ENCODE measurements at places on chromosomes 7 and 10.
A peak's percentile ranks its signal among the peaks of the same experiment; 100 is the strongest.

DNA sequence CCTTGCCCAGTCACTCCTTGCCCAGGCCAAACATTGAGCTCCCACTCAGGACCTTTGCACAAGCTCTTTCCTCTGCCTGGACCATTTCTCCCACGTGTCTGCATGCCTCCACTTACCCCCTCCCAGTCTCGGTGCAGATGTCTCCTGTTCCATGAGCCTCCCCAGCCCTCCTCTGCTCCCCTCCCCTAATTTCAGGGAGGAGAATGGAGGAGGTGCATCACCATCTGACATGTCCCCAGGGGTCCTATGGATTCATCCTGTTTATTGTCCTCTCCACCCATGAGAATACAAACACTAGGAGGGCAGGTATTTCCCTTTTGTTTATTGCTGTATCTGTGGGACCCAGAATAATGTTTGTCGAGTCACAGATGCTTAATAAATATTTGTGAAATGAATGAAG is 8.6 kb upstream of the GRID2IP start:
- DNase-seq: no peak

DNA sequence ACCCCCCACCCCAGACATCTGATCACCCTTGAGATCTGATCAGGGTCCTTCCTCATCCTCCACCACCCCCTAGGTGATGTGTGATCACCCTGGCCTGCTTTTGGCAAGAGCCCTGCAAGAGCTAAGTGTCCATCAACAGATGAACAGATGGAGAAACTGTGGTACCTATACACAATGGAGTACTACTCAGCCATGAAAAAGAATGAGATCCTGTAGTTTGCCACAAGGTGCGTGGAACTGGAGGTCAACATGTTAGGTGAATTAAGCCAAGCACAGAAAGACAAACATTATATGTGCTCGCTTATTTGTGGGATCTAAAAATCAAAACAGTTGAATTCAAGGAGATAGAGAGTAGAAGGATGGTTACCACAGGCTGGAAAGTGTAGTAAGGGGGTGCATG is 209.1 kb downstream of the USP6NL start:
- DNase-seq: no peak

- DNase-seq: no peak
Measured at GRCh38 chr7:115023219-115023618, 101.3 kb downstream of the MDFIC start.

DNA sequence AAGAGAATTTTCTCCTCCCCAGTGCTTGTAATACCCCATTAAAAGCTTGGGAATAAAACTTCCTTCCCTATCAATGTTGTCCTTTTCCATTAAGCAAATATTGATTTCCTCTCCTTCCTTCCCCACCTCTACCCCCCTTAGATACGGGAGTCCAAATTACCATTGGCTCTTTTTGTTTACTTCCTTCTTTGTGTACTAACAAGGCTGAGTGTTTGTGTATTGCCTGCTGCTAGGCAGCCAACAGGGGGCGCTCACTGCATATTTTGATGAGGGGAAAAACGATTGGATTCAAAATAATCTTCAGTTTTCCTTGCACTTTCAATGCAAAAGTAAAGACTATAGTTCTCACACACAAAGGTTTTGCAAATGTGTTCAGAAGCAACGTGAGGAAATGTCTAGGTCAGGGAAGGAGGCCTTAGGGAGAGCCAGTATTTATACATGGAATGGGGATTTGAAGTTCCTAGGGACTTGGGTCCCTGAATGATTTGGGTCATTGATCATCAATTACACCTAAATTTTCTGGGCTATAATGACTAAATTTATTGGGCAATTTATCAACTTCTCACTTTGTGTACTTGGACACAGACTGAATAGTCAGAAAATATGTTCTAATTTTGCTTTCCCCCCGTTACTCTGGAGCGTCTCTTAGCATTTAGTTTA is 23.6 kb upstream of the VPS41 start:
- DNase-seq: peak; percentile 61

GRCh38 chr10:124740369-124741280 is 3.6 kb downstream of the FAM53B start:
- no peak for DNase-seq

DNA sequence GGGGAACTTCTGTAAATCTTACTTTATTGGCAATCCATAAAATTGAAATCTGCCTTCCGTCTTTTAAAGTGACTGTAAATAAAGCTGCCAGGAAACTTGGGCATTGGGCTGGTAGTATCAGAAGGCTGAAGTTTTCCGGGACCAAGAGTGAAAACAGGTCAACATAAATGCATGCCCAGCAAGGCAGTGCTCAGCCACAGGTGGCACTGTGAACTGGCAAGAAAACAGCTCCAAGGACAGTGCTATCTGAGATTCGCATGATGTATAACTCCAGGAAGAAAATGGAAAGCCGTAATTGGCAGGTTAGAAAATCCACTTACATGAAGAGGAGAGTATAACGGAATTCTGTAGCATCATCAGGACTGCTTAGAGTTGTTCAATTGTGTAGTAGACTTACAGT is 1.9 kb upstream of the INSYN2A start:
- DNase-seq: no peak

DNA sequence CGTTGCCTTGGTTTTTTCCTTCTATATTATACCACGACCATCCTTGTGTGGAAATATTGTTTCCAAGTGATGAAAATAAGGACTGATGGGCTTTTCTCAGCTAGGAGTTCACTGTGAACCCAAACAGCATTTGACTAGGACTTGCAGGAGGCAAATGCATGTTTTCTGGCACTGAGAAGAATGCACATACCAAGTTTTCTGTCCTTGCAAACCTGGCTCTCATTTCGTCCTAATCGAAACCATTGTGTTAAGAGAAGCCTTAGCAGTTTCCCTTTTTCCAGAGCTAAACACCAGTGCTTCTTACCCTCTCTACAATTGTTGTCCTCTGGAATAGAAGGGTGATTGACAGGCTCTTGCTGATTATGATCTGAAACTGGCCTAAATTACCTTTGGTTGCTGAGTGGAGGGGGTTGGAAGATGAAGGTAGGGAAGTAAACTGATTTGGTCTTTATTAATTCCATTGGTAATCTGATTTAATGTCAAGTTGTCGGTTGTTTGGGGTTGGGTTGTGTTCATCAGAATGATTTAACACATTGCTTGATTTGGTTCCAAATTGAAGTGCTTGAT is 33.1 kb upstream of the ELMO1 start:
- no peak for DNase-seq

- peak; percentile 58 for DNase-seq
Measured at GRCh38 chr10:75211007-75211691, 553 bp downstream of the VDAC2 start.

DNA sequence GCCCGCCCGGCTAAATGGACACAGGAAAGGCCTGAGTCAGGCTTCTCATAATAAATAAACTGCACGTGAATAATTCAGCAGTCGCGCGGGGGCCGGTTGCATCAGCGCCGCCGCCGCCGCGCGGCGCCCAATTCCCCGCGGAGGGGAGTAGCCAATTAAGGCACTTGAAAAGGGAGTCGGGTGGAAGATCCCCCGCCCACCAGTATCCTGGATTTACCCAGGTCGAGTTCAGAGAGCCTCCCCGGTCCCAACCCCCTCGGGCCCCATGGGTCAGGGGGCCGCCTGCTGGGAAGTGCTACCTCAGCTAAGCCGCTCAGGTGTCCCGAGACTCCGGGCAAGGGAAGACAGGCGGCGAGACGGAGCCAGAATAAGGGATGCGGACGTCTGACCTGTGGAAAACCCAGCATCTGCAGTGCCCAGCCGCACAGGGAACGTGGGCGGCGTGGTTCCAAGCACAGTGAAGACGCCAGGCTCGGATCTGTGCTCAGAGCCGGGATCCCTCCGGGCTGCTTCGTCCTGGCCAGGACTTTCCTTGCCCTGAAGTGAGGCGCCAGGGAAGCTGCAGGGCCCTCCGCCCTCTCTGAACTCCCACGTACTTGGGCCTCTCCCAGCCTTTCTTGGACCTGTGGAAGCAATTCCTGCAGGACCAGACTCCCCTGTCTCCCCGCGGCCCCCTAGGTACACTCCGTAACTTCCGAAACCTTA is 7.3 kb upstream of the LBX1 start:
- no peak for DNase-seq

DNA sequence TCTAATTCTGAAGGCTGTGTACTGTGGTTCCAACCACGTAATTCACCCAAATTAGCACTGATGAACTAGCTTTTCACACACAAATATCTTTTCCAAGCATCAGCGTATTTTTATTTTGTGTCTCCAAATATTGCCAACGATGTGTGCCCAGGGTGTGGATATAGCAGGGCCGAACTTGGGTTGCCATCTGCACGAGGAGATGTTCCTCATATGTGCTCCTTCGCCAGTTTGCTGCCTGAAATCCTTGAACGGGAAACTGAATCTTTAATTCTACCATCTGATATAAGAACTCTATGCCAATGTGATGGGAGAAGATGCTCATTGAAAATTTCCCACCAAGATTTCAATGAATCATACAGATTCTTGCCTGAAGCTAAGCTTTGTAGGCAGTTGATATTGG is 121.5 kb upstream of the ZNF438 start:
- no peak for DNase-seq

- DNase-seq: no peak
Measured at GRCh38 chr7:14288701-14289100, 299.2 kb upstream of the ETV1 start.

DNA sequence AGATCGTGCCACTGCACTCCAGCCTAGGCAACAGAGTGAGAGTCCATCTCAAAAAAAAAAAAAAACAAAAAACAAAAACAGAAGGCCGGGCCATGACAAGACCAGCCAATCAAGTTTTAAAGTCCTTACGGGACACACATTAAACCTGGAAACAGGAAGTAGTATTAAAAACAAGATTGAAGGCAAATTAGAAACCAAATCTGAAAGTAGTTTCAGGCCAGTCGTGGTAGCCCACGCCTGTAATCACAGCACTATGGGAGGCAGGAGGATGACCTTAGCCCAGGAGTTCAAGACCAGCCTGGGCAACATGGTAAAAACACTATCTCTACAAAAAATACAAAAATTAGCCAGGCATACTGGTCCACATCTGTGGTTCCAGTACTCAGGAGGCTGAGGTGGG is 18.1 kb downstream of the PSAP start:
- no peak for DNase-seq

GRCh38 chr10:86688398-86688921 is 20.1 kb downstream of the LDB3 start:
- peak; percentile 78 for DNase-seq

DNA sequence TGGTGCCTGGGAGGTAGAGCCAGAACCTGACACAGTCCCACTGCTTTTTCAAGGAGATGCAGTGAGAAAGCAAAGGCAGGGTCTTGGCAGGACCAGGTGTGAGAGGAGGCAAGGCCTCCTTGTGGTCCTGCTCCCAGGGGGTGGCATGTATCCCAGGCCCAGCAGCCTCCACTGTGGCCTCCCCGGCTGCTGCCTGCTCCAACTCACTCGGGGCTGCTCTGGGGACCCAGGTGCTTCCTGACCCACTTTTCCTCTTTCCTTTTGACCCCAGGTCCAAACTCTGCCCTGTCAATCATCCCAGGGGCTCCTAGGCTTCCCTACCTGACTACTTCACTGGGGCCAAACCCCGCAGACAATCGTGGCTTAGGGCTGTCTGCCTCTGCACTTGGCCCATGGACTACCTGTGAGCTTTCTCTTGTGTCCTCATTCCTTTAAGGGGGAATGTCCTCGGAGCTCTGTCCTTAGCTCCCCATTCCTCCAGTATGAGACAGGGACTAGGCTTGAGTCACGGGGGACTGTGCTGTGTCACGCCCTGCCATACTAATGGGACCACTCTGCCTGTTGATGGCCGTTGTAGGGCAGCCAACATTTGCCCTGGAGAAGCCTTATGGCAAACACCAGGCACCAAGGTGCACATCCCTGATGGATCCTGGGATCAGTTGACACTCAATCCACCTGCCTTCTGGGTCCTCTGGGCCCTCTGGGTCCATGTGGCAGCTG is 1.1 kb upstream of the AEBP1 start:
- DNase-seq: no peak

GRCh38 chr7:140541513-140542227 is 62.4 kb upstream of the MKRN1 start:
- peak; percentile 98 for DNase-seq

DNA sequence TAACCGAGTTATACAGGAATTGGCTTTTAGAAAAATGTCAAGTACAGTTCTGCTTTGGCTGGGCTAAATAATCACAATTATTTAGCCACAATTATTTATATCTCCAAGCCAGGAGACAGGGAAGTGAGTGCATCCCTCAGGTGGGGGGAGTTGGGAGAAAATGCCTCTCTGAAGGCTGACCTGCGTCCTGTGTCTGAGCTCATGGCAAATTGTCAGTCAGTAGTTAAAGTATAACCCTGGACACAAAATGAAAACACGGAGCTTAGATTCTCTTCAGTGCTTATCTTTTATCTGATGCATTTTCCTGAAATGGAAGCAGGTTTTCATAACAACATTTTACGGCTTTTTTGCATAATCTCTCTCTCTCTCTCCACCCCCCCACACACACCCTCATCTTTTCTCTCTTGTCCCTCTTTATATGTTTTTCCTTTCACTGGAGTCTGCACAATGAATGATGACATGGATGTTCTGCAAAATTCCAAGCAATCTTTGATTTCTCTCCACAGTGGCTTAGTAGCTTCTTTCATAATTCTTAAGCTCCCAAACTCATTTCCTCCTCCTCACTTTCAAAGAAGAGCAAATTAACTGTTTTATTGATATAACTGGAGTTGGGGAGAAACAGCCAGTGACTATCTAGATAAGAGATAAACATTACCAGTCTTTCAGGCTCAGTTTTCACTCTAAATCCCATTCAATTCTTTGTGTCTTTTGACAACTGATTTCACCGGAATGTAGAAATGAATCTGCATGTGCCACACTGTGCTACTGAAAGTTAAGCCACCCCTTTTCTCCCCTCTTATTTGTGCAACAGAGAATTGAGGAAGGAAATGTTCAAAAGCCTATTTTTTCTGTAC is 521.4 kb upstream of the GHITM start:
- DNase-seq: no peak

- peak; percentile 52 for DNase-seq
Measured at GRCh38 chr7:137772316-137772715, 74.5 kb downstream of the DGKI start.

GRCh38 chr7:84904561-84904960 is 282.3 kb downstream of the SEMA3D start:
- DNase-seq: no peak

DNA sequence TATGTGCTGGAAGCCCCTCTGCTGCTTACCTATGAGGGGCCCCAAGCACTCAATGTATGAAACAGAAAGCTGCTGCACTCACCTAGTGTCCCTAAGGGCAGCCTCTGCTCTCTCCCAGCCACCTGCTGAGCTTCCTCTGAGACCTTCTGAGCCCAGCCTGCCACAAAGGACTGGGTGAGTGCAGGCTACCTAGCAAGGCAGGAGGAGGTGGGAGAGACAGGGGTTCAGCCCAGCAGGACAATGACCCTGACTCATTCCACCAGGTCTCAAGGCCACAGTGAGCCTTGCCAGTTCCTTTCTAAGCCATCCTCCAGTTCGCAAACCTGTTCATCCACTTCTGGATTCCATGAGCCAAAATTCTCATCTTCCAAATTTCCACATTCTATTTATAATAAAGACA is 16.3 kb downstream of the VOPP1 start:
- no peak for DNase-seq

DNA sequence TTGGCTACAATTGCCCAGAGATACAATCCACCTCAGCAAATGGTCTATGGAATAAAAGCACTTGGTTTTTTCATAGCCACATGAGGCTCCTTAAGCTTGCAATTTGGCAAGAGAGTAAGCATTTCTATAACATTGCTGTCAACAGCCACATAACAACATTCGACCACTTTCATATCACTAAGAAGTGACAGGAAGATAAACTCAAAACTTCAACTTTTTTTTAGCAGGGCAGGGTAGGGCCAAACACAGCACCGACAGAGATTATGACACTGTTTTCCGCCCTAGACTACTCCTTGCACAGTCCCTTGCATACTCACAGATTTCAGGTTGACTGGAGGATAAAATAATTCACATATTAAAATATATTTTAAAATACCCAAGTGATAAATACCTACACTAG is 185.4 kb downstream of the JAZF1 start:
- DNase-seq: no peak
